Stimulated activated CD4-positive, alpha-beta T cell treated with anti-CD3 and anti-CD28 coated beads, Interleukin-2, amount 100 ng/mL, for 4 hours (primary cell): ENCODE measurements at places on chromosomes 2 and 18.

DNA sequence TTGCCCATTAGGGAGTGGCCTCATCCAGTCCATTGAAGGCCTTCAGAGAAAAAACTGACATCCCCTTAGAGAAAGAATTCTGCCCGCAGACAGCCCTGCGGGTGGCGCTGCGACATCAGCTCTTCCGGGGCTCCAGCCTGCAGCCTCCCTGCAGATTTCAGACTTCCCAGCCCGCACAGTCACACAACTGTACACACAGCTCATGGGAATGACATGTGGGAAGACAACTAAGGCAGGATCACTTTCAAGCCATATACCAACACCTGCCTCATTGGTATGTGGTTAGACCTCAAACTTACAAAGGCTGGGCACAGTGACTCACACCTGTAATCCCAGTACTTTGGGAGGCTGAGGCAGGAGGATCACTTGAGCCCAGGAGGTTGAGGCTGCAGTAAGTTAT, 24.8 kb upstream of the TUBB6 start:
- no peak for DNase-seq

DNA sequence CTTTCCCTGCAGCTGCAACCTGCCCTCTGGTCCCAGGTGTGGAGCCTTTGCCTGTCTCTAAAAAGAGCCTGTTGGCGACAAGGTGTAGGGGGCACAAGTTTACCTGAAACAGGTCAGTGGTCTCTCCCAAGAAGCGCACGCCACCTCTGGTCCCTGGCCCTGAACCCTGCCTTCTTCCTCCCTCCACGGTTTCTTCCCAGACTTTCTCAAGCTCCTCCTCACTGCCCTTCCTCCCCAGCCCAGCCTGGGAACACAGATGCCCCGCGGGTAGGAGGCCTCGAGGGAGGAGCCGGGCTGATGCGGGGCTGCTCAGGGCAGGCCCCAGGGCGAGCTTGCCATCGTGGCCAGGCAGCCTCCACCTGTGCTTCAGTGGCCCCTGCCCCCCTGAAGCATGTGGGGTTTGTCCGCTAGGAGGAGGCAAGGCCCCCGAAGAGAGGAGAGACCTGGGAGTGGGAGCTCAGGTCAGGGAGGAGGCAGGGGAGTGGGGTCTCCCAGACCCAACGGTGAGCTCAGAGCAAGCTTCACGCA, 89.5 kb downstream of the SMAD7 start:
- DNase-seq, result no peak

DNA sequence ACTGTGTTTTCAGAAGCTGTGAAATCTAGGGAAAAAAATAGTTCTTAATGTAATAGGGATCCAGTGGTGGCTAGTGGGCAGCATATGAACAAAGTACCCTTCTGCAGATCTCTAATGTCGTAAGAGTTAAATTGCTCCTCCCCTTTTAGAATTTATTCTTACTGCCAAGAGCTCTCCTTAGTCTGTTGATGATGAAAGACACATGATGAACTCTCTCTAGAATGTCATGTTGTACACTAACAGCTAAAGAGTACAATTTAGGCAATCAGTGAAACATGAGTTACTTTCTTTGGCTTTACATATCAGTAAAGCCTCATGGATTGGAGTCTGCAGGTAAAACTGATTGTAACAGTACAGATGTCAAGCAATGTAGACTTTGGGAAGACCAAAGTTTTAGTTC, 84.2 kb downstream of the SLC39A10 start:
- no peak for DNase-seq

DNA sequence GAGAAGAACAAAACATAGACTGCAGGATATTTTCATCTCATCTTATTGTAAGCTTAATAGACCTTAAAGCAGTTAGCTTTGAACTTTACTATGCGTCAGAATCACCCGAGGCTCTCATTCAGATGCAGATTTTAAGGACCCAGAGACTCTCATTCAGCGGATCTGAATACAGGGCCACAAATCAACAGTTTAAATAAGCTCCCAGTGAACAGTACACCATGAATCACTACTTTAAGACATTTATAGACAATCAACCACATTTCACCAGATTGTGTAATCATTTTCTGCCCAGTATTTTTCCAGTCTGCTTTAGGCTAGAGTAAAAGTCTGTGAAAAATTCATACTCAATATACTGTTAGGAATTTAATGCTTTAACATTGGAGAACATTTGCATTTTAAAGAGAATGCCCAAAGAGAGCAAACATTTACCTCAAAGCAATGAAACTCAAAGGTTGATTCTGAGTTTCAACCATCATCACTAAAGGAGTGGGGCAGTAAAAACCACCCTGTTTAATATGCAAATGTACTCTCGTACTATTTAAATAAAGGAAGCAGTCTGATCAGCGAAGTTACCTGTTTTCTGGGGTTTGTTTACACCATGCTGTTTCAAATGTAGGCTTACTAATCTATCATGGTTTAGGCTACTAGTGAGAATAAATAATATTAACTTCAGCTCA, 11.0 kb upstream of the ALPK2 start:
- DNase-seq, result no peak

DNA sequence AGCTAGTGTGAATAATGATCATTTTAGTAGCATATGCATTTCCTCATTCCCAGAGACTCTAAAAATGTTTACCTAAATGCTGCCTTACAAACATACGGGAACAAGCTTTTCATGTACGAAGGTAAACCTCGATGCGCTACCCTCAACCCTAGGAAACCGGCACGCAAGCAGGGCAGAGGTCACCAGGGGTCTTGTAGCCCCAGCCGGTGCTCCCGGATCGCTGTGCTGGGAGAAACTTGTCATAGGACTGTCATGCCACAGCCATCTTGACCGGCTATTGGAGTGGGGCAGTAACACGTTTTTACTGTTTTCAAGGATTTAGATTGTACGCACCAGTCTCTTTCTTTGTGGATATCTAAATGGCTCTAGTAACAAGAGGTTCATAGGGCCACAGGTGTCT, 34.8 kb upstream of the NFATC1 start:
- DNase-seq, result no peak

GRCh38 chr2:172092716-172093415, 7.6 kb downstream of the DLX1 start:
- DNase-seq, result no peak

GRCh38 chr18:24157855-24158254, 19.0 kb downstream of the CABYR start:
- DNase-seq, result no peak

DNA sequence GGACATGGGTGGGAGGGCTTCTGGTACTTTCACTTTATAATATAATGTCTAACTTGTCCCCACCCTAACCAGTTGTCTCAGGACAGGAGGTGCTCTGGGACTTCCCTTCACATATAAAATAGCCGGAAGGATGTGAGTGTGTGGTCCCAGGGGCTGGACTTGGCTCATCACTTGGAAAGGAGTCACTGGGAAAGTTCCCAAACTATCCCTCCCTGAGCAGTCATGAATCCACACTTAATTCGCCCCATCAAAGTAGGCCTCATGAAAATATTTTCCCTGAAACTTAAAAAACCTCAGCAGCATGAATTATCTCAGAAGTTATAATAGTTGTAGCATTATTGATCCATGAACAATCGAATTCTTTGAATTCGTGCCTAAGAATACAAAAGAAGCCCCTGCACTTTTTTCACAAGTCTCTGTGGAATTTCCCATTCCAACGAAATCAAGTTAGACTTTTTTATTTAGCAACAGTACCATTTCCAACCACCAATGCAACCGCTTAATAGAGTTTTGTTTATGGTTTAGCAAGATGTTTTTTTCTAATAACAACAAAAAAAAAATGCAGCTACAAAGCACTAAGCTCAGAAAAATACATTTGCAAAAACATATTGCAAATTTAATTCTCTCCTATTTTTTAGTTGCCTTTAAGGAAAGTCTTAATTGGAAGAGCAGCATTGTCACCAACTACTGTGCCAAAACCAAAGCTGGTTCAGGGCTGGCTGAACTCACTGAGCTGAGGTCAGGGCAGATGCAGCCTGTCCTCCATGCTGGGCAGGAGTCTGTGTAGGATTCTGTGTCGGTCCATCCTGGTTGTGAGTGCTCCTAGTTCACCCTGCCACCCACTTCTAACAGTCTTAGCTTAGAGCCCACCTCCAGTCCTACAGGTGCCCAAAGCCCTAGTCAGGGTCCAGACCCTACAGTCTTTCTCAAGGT, 68.8 kb upstream of the SPTBN1 start:
- DNase-seq, result no peak

- DNase-seq, result no peak
These were observed 12.8 kb downstream of the CUL3 start for GRCh38 chr2:224572338-224572737.
